ENCODE measurements at places on chromosomes 12 and 14.

- no peak for DNase-seq
Observed at GRCh38 chr12:1173781-1174617, 183.0 kb downstream of the ERC1 start.

DNA sequence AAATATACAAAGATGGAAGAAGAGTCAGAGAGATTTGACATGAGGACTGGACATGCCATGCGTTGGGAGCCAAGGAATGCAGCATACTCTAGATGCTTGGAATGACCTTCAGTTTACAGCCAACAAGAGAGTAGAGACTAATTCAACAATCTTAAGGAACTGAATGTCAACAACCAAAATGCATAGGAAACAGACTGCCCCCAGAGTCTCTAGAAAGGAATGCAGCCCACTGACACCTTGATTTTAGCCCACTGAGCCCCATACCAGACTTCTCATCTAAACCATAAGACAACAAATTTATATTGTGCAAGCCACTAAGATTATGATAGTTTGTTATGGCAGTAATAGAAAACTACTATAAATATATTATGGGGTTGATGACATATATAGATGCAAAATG lies 611.2 kb downstream of the RPS29 start:
- no peak for DNase-seq

- DNase-seq: no peak
Observed at GRCh38 chr12:118651487-118651886, 275.1 kb downstream of the SUDS3 start.

DNA sequence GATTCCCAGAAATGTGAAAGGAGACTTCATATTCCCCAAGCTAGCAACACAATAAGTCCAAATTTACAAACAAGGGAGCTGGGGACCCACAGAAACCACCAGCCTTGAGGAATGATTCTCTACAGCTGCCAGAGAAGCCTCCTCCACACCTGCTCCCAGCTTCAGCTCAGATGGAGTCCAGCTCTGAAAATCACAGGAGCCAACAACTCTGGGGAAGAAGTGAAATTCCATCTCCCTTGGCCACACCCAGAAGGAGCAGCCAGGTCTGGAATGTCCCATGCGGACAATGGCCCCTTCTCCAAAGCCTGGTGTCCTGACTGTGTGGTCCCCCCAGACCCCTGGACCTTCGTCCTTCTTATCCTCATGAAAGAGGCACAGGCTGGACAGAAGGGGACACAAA lies 45.4 kb downstream of the SYNE3 start:
- no peak for DNase-seq

DNA sequence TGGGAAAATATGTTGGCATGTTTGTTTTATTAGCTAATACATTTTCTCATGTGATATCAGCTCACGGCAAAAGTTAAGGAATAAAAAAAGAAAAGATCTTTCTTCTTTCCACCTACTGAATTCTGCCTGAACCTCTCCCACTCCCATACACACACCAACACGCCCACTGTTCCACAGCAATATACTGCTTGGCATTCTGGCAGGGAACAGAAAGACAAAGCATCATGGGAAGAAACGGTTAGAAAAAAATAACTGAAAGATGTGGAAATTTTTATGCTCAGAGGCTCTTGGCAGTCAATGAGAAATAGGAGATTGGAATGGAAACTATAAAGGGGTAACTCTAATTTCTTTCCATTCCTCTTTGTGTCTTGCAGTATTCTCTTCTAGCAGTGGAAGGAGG lies 268.5 kb downstream of the FOXG1 start:
- no peak for DNase-seq

Data from NCI-H1694 (cell line).